ENCODE measurements at places on chromosomes 4 and X. TPM values are rescaled to one million over a fixed set of nuclear protein-coding genes. Genes with fewer than 3 reads are reported as not detected.

The IGSF1 gene
- 1.7 TPM for total RNA-seq

The ELF4 gene
- total RNA-seq: 8.6 TPM

The BEX5 gene
- not detected for total RNA-seq

The ASB9 gene
- 1.6 TPM for total RNA-seq

The NKAP gene
- total RNA-seq: 4.2 TPM

The CXCL6 gene
- 0.56 TPM for total RNA-seq

The BBS12 gene
- total RNA-seq: 6.2 TPM

The MYOZ2 gene
- total RNA-seq: 3.9 TPM

The GPRASP2 gene
- 17.8 TPM for total RNA-seq

The TLR6 gene
- 1.4 TPM for total RNA-seq

The XKRX gene
- total RNA-seq: under 0.01 TPM

The SRPX gene
- 65.0 TPM for total RNA-seq

Data from aortic smooth muscle cell (primary cell).